ENCODE measurements at places on chromosomes 7 and 10. TPM values are rescaled to one million over a fixed set of nuclear protein-coding genes. Genes with fewer than 3 reads are reported as not detected.

NKX1-2 gene
- total RNA-seq, result not detected

- no peak for DNase-seq
These were observed 12.9 kb upstream of the ITGB1 start for GRCh38 chr10:32970910-32971309.

DNA sequence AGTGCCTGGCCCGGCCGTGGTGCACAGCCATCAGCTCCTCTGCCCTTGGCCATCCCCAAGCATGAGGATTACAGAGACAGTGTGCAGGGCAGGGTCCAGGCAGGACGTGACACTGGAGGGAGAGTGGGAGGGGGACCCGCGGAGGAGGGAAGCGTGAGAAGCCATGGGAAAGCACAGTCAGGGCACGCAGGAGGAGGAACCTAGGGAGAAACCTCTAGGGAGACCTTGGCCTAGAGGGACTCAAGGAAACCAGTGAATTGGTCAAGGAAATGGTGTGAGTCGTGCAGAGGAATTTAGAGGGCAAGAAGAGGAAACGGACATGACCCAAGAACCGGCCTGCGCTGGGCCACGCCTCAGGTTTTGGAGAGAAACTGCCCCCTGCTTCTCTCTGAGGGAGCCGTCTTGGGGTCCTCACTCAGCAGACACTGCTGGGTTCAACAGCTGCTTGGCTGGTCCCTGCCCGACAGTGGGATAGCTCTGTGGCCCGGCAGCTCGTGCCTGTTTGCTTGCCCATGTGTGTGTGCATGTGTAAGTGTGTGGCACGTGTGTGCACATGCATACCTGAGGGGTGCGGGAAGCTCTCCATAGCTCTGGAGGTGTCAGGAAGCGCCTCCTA, 3.2 kb downstream of the OPN4 start:
- no peak for DNase-seq

TMEM248 gene
- total RNA-seq, result 114 TPM

DNA sequence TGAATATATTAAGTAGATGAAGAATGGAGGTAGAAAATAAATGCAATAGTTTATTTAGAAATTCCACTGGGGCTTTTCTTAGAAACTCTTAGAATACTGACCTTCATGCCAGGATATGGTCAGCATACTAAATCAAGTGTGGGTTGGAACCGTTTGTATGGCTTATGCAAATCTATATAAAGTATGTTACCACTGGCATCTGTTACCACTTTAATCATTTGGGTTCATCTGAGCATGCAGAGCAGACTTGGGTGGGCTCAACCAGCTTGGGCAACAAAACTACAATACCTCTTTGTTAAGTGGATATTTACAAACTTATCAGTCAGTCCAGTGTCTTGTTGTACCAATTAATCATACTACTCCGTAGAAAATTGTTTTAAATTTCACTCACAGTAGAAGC, 125.8 kb downstream of the CRPPA start:
- DNase-seq, result no peak

GRCh38 chr10:95363303-95363912, 72.6 kb upstream of the PDLIM1 start:
- DNase-seq, result peak; percentile 62

CYP3A7 gene
- not detected for total RNA-seq

CLDN3 gene
- not detected for total RNA-seq

SORCS1 gene
- total RNA-seq, result 0.09 TPM

GRCh38 chr7:135197343-135197742, 14.0 kb downstream of the WDR91 start:
- DNase-seq, result no peak

- DNase-seq, result peak; percentile 55
These were observed 1.8 kb downstream of the TNRC18 start for GRCh38 chr7:5421714-5422395.

GRCh38 chr7:137981668-137982067, 20.2 kb downstream of the CREB3L2 start:
- DNase-seq, result no peak

PSD gene
- total RNA-seq, result 0.37 TPM

TWIST1 gene
- 46.0 TPM for total RNA-seq

GRCh38 chr7:46756996-46757395, 824.9 kb downstream of the TNS3 start:
- DNase-seq, result no peak

- peak; percentile 85 for DNase-seq
These were observed at the start of gene CCDC126 for GRCh38 chr7:23597094-23598091. Gene CCDC126, plus strand, starts transcription at chr7:23597382. Its CDS starts 13,934 bp downstream, at chr7:23611316.

DNA sequence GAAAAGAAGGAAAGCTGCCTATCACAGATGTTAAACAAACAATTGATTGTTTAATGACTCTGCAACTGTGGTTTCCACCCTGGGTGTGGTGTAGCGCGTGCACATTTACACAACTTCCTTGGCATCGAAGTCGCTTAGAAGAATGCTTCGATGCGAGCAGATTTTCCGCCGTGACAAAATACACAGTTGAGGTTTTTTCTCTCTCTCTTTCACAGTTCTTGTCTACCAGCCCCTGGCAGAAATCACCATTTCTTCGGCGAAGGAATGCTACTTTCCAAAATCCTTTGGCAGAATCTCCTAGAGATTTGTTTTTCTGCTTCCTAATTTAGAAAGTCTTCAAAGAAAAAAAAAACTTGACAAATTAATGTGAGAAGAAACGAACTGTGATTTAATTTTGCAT, 70.7 kb upstream of the C1QL3 start:
- no peak for DNase-seq

DNA sequence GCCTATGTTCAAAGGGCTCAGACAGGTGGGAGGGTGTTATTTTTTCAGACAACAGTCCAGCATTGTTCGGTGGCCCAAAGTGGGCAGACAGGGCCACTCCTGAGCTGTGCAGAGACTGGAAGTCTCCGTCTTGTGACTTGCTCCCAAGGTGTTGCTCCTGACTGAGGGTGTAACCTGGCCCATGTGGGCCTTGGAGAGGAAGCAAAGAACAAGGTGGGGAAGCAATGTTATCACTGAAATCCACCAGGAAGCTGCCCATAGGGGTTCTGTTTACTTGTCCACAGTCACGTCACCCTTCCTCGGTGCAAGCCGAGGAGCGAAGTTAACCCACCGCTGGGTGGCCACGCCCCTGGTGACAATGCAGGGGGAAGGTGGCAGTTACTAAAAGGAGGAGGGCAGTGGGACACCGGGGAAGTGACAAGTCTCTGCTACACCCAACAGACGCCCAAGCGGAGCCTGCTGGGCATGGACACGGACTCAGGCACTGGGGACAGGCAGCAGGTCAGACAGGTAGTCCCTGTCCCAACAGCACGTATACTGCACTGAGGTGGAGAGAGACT, 311.6 kb upstream of the MKI67 start:
- no peak for DNase-seq

DNA sequence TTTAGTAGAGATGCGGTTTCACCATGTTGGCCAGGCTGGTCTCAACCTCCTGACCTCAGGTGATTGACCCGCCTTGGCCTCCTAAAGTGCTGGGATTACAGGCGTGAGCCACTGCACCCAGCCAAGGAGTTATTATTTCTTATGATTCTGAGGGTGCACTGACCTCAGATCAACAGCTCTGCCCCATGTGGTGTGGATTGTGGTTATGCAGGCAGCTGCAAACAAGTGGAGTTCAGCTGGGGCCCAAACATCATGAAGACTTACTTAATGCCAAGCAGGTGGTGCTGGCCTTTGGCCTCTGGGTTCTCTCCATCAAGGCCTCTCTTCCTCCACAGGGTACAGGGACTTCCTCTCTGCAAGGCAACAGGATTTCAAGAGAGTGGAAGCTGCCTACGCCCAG, 45.1 kb upstream of the OPTN start:
- no peak for DNase-seq

GRCh38 chr7:104241538-104242209, 33.9 kb upstream of the ORC5 start:
- DNase-seq, result no peak

AOC1 gene
- total RNA-seq, result not detected
